ENCODE measurements at places on chromosomes 6 and 20.

DNA sequence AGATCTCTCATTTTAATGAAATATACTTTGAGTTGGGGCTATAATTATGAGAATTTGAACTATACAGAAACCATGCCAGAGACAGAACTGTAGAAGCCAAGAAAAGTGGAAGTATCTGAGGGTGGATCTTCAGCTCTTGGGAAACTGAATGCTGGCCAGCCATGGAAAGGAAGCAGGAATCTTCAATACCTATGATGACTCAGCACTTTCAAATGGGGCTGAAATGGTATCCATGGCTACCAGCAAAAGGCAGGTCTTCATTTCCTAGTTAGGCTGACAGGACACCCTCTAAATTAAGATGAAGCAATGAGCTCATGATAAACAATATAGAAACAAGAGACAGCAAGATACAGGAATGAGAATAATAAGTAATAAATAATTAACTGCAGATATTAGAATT lies 171.3 kb downstream of the COL21A1 start:
- DNase-seq, result no peak

GRCh38 chr6:21189759-21190158 lies 403.8 kb upstream of the SOX4 start:
- peak; percentile 60 for DNase-seq

DNA sequence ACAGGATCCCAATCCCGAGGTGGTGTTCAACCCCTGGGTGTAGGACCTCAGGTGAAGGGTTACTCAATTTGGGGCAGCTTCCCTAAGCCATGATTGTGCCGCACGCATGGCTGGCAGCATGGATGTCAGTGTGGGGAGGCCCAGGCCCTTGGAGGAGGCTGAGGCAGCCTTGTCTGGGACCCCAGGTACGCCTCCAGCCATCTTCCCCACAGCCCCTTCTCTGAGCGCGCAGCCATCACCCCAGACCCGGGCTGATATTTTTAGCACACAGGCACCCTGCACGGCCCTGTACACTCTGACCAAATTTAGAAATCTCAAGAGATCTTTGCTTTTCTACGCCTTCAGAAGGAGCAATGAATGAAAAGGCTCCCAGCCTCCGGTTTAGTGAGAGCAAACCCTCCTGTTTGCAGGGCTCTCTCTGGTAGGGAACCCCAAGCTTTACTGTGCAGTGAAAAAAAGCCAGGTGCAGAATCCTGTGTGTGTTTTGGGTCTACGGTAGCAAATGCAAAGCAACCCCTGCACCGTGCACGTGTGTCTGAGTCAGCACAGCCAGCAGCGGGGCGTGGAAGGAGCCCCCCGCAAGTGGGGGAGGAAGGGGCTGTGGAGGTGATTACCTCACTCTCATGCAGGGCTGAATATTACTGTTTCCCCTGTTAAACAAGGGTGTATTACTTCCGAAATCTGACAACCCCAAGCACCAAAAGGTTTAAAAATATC lies 44.3 kb downstream of the CTCFL start:
- DNase-seq, result no peak

DNA sequence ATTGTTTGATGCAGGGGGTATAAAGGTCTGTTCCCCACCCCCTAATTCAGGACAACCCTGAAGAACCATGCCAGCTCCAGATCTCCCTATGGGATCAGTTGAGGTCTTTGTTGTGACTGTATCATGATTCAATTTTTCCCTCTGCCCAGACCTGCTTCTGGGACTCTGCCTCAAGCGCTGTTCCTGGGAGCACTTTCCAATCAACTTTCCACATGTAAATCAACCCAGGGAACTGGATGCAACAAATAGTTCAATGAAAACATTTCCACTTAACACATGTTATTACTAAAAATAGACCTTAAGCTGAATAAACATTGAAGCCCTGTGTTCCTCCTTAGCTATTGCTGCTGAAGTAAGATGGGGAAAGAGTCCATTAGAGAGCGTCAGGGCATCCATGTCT lies 139.5 kb downstream of the C6orf58 start:
- DNase-seq, result no peak

GRCh38 chr20:21244808-21245207 lies 58.3 kb upstream of the XRN2 start:
- DNase-seq, result no peak

- DNase-seq, result no peak
Measured at GRCh38 chr6:1065986-1066385, 245.9 kb upstream of the FOXQ1 start.

DNA sequence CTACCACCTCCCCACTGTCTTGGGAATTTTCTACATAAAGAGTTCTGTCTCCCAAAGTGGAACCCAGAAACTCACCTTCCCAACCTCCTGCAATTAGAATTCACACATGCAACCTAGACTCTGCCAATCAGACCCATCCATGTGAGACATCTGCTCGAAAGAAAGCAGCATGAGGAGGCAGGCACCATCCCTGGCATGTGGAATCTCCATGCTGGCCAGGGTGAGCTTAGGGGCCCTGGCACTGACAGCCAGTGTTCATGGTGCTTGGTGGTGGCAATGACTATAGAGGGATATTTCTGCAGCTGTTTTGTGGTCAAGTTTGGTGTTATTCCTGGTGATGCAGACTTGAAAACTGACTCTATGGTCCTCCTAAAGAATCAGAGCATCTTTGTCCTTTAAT lies 17.4 kb upstream of the FOXF2 start:
- no peak for DNase-seq

GRCh38 chr20:50014570-50015562 lies 32.1 kb downstream of the SNAI1 start:
- peak; percentile 79 for DNase-seq

DNA sequence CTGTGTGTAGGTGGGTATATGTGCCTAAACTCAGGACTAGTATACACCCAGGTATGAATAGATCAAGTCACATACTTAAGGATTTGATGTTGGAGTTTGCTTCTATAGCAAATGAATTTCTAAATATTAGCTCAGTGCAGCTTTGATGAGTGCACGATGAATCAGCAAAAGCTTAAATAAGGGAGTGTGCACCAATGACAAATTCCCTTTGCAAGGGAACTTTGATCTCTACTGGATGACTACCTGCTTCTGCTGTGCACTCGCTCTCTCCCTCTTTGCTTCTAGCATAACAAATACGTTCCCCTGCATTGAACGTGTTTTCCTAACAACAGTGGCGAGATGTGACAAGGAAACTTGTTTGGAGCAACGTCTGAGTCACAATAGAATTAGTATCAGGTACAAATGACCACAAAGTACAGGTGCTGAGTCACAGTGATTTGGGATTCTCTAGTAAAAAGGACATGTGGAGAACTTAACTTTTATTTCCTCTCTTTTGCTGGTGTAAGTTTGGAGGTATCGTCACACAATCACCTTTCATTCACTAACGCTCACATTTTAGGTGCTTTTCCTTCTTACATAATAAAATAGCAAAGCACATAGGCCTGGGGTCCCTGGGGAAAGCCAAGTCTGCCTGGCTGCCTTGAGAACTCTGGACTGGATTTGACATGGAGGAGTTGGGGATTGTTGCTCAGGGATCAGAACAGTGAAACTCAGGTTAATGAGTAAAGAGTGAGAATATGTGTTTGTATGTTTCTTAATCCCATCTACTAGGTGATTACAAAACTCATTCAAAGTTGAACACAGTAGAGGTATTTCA lies 49.7 kb downstream of the KLHL31 start:
- no peak for DNase-seq

DNA sequence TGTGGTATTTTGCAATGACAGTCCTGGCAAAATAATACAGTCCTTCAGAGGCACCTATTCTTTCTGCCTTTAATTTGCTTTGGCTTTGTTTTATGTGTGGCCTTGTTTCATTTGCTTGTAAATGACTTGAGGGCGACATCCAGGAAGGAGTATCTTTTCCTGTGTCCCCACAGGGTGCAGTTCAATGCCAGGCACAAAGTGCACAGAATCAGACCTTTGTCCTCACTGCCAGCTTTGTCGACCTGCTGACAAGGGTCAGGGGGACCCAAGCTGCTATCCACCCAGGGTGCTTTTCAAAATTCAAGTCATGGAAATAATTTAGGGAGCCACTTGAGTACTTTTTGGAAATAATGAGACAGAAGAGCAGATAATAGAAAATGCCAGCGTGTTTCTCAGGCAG lies 37.0 kb upstream of the CDKN1A start:
- DNase-seq, result no peak

GRCh38 chr6:166770216-166771116 lies 143.4 kb upstream of the RPS6KA2 start:
- DNase-seq, result no peak

- DNase-seq, result no peak
Measured at GRCh38 chr6:66198062-66198624, 491.1 kb upstream of the EYS start.

GRCh38 chr20:47620808-47621805 lies 119.4 kb downstream of the NCOA3 start:
- DNase-seq, result peak; percentile 65

GRCh38 chr20:46979603-46980241 lies 85.1 kb downstream of the EYA2 start:
- DNase-seq, result no peak

DNA sequence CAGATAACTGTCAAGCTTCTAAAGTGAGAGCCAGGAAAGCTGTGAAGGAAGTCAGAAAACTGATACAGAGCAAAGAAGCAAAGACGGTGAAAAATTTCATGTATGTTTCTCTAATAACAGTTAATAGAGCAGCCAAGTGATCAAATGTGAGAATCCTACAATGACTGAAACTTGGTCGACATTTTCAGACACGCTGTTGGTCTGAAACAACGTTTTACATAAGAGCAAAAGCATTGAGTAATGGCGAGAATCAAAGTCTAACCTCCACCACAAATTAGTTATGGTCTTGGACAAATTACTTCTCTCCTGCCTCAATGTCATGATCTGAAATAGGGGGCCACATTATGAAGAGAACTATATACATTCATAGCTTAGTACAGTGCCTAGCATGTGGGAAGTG lies 3.3 kb downstream of the MKKS start:
- DNase-seq, result no peak

DNA sequence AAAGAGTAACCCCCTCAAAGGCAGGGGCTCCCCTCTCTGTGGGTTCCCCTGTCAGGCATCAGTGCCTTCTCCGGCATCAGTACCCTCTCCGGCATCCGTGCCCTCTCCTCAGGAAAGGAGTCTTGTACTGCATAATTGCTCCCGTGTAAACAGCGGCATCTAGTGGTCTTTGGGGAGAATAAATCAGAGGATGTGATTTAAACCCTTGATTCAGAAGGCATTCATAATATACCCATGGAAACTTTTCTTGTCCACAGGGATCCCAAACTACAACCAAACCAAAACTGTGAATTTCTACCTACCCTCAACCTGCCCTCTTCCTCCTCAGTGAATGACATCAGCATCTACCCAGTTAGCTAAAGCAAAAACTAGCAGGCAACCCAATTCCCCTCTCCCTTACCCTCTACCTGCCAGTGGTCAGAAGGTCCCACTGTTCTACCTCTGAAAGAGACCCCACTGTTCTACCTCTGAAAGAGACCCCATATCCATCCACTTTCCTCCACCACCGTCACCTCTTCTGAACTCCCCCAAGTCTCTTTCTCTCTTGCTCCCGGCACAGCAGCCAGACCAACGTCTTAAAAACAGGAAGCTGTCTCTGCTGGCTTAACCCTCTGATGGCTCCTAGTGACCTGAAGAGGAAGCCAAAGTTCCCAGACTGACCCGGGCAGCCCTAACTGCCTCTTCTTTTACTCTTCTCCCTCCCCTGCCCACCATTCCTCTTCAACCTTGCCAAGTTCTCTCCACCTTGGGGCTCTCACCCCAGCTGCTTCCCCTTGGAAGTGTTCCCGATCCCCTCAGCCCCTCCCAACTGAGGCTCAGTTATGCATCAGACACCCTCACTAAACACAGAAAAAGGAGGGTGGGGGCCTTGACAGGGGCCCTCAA lies 27.2 kb downstream of the UBE2V1 start:
- DNase-seq, result peak; percentile 63

GRCh38 chr20:15848995-15849610 lies 724.1 kb downstream of the KIF16B start:
- no peak for DNase-seq

- no peak for DNase-seq
Measured at GRCh38 chr20:13461849-13462458, 176.8 kb downstream of the TASP1 start.

DNA sequence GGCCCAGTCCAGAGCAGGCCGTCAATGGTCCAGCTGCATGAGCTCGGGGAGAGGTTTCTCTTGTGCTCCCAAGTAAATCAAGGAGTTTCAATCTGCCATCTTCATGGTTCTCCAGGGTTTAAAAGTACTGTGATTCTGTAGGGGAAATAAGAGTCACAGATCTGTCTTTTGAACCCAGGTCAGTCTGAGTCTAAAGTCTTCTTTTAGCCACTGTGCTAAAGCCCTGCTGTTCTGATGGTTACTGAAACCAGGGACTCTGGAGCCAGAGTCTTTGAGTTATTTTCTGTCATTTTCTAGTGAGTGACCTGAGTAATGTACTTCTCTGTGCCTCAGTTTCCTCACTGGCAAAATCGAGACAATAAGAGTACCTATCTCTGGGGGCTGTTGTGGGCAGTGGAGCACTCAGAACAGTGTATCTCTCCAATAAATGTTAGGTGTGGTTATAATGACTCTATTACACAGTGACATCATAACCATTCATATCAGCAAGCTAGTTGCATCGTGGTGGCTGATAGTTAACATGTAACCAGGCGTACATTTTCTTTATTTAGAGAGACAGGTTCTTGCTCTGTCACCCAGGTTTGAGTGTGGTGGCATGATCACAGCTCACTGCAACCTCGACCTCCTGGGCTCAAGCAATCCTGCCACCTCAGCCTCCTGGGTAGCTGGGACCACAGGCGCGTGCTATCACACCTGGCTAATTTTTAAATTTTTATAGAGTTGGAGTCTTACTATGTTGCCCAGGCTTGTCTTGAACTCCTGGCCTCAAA lies 74.6 kb upstream of the KCNG1 start:
- no peak for DNase-seq

DNA sequence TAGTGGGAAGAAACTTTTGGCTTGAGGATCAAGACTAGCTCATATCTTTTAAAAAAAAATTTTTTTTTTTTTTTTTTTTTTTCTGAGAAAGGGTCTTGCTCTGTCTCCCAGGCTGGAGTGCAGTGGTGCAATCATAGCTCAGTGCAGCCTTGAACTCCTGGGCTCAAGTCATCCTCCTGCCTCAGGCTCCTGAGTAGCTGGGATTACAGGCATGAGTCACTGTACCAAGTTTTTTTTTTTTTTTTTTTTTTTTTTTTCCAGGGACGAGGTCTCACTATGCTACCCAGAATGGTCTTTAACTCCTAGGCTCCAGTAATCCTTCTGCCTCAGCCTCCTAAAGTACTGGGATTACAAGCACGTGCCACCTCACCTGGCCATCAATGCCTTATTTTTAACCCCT lies 27.9 kb downstream of the GCLC start:
- no peak for DNase-seq

DNA sequence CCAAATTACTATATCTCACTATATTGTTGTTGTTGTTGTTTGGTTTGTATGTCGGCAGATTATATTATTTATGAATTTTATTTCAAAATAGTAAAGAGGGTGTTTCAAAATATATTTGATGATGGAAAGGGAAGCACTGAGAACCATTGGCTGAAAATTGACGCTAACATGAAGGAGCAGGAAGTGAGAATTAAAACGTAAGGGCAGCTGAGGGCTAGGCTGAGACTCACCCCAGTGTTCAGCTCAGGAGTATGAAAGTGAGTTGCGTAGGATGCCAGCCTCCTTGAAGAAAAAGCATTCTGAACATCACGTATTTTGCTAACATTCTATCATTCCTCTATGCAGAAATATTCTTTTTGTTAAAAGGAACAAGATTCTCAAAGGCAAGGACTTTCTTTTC lies 10.7 kb upstream of the IPCEF1 start:
- no peak for DNase-seq

GRCh38 chr6:90131614-90132423 lies 164.8 kb downstream of the BACH2 start:
- DNase-seq, result no peak

- no peak for DNase-seq
Measured at GRCh38 chr20:63099456-63100173, 92.9 kb upstream of the BHLHE23 start.

All from NCI-H2171 (cell line).